ENCODE measurements at places on chromosomes 1 and 21. TPM values are rescaled to one million over a fixed set of nuclear protein-coding genes. Genes with fewer than 3 reads are reported as not detected.
A peak's percentile ranks its signal among the peaks of the same experiment; 100 is the strongest.

- DNase-seq: no peak
Measured at GRCh38 chr1:207828485-207829158, 76.8 kb downstream of the CD46 start.

- DNase-seq: no peak
Measured at GRCh38 chr1:8682573-8682972, 134.9 kb downstream of the RERE start.

The RNF207 gene
- polyA plus RNA-seq: 14.1 TPM

DNA sequence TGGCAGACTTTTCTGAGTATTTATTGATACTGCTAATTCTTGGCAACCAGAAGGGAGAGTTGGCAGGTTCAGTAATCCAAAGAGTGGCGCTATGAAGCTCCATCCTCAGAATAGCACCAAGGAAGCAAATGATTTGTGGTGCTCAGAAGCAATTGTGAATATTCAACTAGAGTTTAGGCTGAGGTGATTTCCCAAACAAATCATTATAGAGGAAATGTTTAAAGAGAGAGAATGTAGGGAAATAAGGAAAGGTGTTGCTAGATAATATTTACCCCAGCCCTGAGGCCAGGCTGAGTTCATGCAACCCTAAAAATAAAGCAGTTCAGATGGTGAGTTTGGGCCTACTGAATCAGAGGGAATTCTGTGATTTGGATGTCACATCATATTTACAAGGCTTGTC, 363.4 kb upstream of the PLXNA2 start:
- no peak for DNase-seq

The CCDC27 gene
- polyA plus RNA-seq: not detected

The TMEM81 gene
- 1.5 TPM for polyA plus RNA-seq

- no peak for DNase-seq
Measured at GRCh38 chr1:198932351-198932991, 293.6 kb downstream of the PTPRC start.

The KLF17 gene
- polyA plus RNA-seq: 1.3 TPM

- no peak for DNase-seq
Measured at GRCh38 chr1:64323054-64323453, 119.6 kb downstream of the UBE2U start.

DNA sequence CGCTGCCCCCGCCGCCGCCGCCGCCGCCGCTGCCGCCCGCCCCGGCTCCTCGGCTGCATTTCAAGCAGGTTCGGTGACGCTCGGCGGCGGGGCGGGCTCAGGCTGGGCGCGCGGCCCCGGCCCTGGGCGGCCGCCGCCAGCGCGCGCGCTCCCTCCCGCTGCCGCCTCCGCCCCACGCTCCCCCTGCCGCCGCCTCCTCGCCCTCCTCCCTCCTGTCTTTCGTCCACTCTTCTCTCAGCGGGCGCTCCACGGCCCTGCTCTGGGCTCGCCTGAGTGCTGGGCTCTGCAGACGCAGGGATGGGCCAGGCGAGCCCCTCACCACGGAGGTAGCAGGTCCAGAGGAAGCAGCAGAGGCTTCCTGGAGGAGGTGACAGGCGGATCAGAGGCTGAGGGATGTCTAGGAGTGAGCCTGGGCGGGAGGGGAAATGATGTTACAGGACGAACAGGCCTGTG, at the start of gene LRP8:
LRP8 (minus strand) TSS at position 62 of the 453 bp plus-strand sequence. CDS start 158 bp downstream, outside the sequence.
- DNase-seq: no peak

The SLC27A3 gene
- polyA plus RNA-seq: 41.0 TPM

The OR2T2 gene
- polyA plus RNA-seq: not detected

DNA sequence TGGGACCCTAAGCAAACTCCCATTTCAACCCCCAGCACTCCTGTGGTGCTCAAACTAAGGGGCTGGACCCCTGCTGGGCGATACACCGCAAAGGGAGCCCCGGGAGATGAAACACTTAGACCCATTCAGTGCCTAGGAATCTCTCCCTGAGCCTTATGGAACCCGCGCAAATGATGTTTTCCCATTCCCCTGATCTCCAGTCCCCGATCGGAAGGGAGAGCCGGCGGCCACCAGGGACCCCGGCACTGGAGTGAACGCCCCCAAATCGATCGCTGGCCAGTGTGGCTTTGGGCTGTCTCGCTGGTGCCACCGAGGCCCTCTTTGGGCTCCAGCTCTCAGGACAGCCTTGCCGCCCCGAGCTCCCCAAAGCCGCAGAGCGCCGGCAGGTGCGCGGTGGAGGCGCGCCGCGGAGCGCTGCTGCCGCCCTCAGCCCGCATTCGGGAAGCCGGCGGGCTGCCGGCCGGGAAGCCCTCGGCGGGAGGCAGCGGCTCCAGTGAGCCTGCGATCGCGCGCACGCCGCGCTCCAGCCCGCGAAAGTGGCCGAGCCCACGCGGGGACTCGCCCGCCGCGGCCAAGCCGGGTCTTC, 1.1 kb downstream of the PLXNA2 start:
- DNase-seq: no peak

The GALE gene
- polyA plus RNA-seq: 20.2 TPM

The LEPROT gene
- 74.5 TPM for polyA plus RNA-seq

DNA sequence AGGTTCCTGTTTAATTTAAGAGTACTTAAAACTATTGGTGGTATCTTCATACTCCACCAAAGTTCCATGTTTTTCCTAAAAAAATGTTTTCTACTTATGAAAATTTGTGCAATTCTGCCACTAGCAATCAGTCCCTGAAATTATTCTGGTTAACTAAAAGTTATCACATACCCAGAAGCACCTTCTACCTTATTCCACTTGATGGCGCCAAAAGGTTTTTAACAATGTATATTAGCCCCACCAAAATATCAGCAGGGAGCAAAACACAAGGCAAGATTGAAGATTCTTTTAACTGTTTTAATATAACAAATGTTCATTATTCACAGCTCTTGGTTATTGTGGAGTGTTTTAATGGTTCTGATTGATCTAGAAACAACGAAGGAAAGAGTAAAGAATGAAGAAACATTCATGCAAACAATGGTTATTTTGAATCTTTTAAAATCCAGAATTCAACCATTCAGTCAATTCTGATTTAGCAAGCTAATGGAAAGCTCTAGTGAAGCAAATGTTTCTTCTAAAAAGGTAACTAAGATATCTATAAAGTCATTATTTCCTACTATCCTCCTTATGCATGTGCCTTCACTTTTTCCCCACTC, 67.2 kb downstream of the TTLL7 start:
- peak; percentile 29 for DNase-seq

The FGGY gene
- 16.6 TPM for polyA plus RNA-seq

DNA sequence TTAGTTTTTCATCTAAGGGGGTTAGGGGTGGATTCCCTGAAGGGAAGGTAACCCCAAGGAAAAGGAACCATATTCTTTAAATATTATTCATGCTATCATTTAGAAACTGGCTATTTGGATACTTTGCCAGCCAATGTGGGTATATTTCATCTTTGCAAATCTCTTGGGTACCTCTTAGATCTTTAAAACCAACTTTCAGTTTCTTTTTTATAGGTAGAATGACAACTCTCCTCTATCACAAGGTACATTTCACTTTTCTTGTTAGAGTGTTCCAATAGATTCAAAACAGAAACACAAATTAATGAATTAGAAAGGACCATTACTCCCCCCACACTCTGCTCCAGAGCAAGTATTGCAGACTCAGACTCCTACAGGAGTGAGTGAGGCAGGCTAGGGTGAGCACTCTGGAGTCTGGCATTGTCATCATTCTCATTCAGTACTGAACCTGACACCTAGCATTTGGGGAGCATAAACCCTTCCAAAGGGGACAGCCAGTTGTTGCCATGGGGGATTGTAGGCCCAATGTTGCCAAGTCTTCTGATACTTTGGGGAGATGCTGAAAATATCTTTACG, 43.0 kb downstream of the MACO1 start:
- DNase-seq: no peak
